ENCODE measurements at places on chromosomes 12 and 14.
A peak's percentile ranks its signal among the peaks of the same experiment; 100 is the strongest.

DNA sequence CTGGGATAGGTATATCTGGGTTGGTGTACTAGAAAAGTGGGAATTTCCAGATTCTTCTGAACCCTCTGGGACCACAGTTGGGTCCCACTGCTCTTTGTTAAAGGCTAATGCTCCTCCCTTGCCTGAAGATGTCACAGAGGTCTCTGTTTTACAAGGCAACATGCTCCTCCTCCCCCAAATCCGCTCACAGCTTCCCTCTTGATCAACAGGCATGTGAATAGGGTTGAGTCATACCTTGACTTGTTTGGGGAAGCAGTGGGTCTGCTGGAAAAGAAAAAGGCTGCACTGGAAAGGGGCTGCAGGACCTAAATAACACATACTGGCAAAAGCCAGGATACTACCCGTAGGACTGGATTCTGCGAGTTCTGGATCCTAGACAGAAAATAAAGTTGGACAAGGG, 165.4 kb upstream of the TMEM260 start:
- DNase-seq, result no peak

DNA sequence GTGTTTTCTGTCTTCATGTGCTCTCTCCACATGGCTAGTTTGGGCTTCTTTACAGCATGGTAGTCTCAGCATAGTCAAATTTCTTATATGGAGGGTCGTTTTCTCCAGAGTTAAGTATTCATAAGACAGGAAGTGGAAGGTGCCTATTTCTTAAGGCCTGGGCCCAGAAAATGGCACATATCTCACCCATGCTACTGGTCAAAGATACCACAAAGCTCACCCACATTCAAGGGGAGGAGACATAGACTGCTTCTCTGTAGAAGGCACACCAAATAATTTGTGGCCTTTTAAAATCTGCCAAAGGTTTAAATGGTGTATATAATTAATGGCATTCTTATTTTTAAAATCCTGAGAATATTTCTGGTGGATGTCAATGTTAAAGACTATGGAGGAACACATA, 44.8 kb downstream of the CCDC91 start:
- DNase-seq, result no peak

GRCh38 chr14:85445151-85445795, 84.7 kb upstream of the FLRT2 start:
- no peak for DNase-seq

DNA sequence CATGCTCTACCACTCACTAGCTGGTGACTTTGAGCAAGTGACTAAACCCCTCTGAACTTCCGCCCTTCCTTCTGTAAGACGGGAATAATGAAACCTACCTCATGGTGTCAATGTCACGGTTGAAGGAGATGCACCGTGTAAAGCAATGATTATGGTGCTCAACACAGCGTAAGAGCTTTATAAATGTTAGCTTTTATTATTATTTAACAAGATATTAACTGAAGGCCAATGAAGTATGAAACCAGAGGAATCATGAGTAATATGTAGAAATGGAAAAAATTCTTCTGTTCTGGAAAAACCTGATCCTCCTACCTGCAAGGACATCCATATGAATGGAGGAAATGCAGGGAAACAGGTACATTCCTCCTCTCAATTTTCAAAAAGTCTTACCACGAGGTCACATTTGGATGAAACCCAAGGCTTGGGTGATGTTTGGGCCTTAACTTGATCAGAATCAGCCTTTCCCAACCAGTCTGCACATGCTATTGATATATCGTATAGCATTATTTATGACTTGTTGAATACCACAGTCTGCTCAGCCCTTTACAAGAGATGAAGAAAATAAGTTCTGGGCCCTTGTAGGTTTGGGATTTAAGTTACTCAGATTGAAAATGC, 166.8 kb upstream of the TBX3 start:
- DNase-seq, result no peak

GRCh38 chr12:22535478-22535877, 8.9 kb downstream of the C2CD5 start:
- DNase-seq, result no peak

DNA sequence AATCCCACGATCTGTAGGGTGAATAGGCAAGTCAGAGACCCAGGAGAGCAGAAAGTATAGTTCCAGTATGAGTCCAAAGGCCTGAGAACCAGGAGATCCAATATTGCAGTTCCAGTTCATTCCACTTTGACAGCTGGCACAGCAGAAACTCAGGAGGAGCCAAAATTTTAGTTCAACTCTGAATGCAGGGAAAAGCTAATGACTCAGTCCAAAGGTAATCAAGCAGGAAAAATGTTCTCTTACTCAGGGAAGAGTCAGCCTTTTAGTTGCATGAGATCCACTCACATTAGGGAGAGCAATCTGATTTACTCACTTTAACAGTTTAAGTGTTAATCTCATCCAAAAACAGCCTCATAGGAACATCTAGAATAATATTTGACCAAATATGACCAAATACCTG, 130.2 kb upstream of the LRFN5 start:
- no peak for DNase-seq

- peak; percentile 31 for DNase-seq
Measured at GRCh38 chr14:70257526-70257925, 68.8 kb upstream of the SLC8A3 start.

GRCh38 chr12:16939871-16940306, 333.9 kb upstream of the LMO3 start:
- peak; percentile 11 for DNase-seq

DNA sequence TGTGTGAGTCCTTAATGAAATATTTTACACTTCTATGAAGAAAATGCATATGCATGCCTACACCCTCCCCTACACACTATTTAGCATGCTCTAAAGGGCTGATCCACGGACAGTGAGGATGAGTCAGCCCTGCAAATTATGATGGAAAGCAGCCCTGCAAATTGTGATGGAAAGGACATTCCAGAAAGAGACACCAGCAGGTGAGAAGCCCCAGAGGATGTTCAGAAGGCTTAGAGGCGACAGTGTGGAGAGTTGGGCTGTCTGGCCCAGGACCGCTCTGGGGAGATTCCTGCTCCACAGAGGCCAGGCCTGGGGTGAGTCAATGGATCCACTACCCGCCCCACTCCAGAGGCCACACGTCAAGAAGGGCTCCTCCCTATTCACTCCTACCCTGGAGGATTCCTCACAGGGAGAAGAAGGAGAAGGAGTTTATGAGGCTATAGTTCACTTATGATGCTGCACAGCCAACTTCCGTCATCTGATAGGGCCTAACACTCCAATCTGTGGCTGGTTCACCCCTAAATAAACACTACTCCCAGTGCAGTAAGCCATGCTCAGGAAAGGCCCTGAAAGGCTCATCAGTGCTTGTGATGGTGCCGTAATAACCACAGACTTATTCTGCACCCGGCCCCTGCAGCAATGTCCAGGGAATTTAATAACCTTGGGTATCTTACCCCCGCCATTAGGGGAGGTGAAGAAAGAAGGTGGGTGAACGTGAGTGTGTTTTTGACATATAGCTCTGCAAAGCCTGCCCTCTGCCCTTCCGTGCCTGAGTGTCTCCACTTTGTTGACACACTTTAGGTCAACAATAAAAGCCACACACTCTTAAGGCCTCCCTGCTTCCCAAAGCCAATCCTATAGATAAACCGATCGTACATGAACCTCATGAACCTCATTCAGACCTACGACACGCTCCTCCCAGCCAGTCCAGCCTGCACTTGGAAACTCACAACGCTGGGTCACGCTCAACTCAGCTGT, 46.4 kb downstream of the CLMN start:
- no peak for DNase-seq

DNA sequence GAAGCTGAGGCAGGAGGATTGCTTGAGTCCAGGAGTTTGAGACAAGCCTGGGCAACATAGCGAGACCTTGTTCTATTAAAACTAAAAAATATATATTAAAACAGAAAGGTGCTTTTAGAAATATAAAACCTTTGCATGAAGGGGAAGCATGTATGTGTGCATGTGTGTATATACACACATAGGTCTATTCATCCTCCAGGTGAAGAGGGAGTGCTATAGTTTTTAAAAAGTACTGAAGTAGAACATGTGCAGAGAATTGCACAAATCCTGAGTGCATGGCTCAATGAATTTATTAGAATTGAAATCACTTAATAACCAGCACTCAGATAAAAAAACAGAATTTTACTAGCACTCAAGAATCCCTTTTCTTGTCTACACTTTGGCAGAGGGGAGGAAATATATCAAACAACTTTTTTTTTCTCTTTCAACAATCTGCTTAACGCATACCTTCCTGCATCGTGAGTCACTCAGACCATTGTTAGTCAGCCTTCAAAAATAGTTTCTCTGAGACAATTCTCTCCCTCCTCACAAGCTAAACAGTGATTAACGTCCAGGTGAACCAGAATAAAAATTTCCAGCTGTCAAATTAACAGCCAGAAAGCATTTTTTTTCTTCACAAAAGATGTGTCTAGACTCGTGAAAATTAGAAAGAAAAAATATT, 17.7 kb upstream of the NEDD1 start:
- no peak for DNase-seq

DNA sequence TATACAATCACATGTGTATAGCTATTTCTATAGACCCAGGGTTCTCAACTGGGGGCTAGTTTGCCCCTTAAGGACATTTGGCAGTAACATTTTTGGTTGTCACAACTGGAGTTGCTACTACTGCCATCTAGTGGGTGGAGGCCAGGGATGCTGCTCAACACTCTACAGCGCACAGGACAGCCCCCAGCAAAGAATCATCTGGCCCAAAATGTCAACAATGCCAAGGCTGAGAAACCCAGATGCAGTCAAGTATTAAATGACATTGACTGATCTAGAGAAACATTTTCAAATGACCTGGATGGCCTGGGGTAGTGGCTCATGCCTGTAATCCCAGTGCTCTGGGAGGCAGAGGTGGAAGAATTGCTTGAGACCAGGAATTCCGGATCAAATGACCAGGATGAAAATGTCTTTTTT, 5.8 kb downstream of the WSB2 start:
- DNase-seq, result peak; percentile 83

- DNase-seq, result no peak
Measured at GRCh38 chr12:69108037-69108436, 131.3 kb upstream of the CPSF6 start.

DNA sequence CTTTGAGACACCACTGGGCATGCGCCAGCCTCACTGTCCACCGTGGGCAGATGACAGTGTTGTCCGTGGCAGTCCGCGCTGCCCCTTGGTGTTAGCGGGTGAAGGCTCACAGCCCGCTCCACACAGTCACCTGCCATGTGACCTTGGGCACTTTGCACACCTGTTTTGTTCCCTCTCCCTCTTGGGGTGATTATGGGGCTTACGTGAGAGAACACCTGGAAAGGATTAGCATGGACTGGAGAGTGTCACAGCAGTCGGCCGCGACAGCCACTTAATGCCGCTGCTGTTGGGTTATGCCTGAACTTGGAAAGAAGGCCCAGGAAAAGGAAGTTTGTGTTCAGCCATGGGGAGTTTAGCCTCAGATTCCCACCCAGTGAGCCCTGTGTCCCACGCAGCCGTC, 94.2 kb downstream of the DDX51 start:
- no peak for DNase-seq

DNA sequence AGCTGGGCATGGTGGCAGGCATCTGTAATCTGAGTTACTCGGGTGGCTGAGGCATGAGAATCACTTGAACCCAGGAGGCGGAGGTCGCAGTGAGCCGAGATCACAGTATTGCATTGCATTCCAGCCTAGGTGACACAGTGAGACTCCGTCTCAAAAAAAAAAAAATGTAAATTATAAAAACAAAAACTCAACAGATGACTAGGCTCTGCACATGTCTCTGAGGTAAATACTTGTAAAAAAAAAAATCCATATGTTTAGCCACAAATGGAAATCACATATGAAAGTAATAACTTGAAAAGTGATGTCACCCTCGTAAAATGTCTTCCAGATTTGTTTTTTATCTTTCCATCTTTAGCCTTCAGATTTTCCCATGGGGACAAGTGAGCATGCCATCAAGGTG, 85.0 kb downstream of the KICS2 start:
- no peak for DNase-seq

DNA sequence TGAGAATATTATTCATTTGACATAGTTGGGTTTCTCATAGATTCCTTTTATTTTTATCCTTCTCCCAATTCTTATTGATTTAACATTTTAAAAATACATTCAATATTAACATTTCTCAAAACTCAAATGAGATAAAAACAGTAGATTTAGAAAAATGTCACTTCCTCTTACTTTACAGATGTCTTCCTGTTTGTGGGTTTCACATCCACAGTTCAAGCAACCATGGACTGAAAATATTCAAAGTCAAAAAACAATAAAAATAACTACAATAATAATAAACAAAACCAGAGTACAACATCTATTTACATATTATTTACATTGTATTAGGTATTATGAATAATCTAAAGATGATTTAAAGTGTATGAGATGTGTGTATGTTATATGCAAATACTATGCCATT, 111.3 kb upstream of the SLC16A7 start:
- DNase-seq, result no peak

- no peak for DNase-seq
Measured at GRCh38 chr12:105878964-105879363, 259.8 kb downstream of the NUAK1 start.

DNA sequence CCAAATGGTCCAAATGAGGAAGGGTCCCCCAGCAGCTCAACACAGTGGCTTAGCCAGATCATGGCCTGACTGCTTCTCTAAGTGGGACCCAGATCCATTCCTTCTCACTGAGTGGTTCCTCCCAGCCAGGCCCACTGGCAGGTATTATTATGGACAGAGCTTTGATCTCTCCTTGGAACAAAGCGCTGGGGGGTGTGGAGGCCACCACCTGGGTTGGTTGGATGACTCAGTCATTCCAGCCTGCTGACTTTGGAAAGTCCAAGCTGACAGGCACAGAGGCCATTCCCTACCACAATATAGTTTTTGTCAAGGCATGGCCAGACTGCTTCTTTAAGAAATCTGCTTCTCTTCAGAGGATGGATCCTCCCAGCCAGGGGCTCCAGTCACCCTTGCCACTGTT, 341.1 kb downstream of the BTG1 start:
- no peak for DNase-seq

DNA sequence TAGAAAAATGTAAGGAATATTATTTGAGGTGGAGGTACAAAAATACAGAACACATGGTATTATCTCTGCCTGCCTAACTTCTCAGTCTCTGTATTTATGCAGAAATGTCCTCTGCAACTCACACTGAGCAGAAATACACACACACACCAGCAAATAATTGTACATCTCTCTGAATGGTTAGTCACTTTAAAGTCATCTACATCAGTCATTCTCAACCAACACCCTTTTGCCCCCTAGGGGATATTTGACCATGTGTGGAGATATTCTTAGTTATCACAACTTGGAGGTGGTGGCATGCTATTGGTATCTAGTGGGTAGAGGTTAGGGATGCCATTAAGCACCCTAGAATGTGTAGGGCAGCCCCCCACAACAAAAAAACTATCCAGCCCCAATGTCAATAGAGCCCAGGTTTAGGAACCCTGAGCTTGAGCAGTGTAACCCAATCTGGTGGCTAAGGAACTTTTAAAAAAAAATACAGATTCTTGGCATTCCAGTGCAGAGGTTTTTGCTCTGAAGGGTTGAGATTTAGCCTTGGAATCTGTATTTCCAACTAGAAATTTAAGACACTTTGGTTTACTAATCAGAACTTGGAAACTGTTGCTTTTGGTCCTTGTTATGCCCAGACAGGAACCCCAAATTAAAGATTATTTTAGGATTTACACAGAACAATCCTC, 183.8 kb downstream of the TBX5 start:
- no peak for DNase-seq

Data from stimulated activated CD4-positive, alpha-beta T cell treated with anti-CD3 and anti-CD28 coated beads, Interleukin-15, amount 100 ng/mL, for 24 hours (primary cell).